ENCODE measurements at places on chromosomes 13 and 19.

- DNase-seq, result no peak
Observed at GRCh38 chr13:110929104-110929777, 14.4 kb upstream of the ANKRD10 start.

- DNase-seq, result no peak
Observed at GRCh38 chr19:33620611-33621010, 1.1 kb upstream of the CHST8 start.

DNA sequence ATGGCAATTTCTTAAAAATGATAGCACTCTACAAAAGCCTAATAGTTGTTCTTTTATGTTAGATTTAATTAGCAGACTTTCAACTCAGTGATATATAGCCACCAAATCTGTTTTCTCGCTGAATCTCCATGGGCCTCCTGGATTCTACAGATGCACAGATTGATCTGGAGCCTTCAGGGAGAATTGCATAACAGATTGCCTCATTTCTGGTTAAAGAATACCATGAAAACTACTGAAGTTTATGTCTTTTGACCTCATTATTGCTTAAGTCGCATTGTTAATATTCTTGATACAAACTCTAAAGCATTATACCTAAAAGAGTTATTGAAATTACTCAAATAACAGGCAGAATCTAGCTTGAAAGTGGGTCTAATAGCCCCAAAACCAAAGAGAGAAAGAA, 53.7 kb upstream of the PRR20A start:
- DNase-seq, result no peak

GRCh38 chr19:49887037-49887664, 9.5 kb downstream of the IL4I1 start:
- no peak for DNase-seq

GRCh38 chr13:37068962-37069361, 9.5 kb upstream of the SUPT20H start:
- DNase-seq, result no peak
